ENCODE measurements at places on chromosomes 16 and 17.

GRCh38 chr16:57629516-57630406 lies 1.3 kb downstream of the ADGRG1 start:
- no peak for DNase-seq

- no peak for DNase-seq
Observed at GRCh38 chr17:50787106-50787505, 19.8 kb upstream of the ANKRD40CL start.

GRCh38 chr17:57941384-57942370 lies 13.5 kb downstream of the CUEDC1 start:
- no peak for DNase-seq

- no peak for DNase-seq
Observed at GRCh38 chr17:37791447-37792399, 46.9 kb upstream of the HNF1B start.

- DNase-seq = no peak
Observed at GRCh38 chr17:19410875-19411620, at the start of gene RNF112. Gene RNF112 (plus strand): TSS chr17:19411232. CDS start chr17:19411409, 177 bp downstream.

Measured in COR-L47 (cell line).